NCI-H1092 treated with DMSO at 0.1 percent for 48 hours (cell line): ENCODE measurements at places on chromosomes 3 and 15.

DNA sequence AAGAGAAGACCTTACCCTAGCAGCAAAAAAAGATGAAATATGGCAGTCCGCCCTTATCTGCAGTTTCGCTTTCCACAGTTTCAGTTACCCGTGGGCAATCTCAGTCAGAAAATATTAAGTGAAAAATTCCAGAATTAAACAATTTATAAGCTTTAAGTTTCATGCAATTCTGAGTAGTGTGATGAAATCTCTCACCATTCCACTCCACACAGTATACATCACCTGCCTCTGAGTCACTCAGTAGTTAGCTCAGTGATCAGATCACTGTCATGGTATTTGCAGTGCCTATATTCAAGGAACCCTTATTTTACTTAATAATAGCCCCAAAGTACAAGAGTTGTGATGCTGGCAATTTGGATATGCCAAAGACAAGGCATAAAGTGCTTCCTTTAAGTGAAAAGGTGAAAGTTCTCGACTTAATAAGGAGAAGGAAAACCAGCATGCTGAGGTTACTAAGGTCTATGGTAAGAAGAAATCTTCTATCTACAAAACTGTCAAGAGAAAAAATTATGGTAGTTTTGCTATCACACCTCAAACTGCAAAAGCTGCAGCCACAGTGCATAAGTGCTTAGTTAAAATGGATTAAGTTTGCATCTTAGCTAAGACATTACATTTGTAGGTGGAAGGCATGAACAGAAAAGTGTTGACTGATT is 48.1 kb downstream of the HSPBAP1 start:
- DNase-seq: no peak

DNA sequence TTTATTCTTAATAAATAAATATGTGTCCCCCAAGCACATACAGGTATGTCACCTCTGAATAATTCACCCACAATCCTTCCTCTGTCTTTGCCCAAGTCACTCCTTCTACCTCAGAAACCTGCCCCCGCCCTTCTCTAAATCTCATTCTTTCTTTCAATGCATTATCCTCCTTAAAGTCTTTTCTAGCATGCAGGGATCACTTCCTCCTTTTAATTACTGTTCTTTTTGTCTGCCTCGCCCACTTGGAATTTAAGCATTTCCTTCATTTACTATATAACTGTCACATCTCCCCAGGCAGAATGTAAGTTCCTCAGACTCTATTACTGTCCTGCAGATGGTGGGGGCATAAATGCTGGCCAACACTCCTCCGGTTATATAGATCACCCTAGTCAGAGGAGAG is 7.8 kb downstream of the CCDC80 start:
- DNase-seq: no peak

GRCh38 chr3:30123224-30123623 is 483.2 kb upstream of the TGFBR2 start:
- no peak for DNase-seq

- DNase-seq: no peak
These were observed 11.7 kb downstream of the IQCF1 start for GRCh38 chr3:51891242-51892039.

DNA sequence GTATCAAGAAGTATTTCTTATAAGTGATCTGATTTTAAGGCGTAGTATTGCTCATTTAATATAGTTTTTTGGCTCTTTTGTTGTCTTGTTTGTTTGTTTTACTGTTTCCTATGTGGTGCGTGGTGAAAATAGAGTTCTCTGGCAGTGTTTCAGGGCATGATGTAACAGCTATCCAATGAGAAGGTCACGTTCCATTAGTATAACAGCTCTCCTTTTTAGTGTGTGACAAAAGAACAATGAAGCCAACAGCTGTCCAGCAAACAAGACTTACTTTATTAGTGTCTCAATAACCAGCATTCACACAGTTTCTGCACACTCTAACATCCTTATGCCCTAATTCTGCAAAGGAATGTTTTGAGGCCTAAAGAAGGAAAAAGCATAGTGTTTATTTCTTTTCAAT is 127.9 kb downstream of the SLC25A26 start:
- no peak for DNase-seq

DNA sequence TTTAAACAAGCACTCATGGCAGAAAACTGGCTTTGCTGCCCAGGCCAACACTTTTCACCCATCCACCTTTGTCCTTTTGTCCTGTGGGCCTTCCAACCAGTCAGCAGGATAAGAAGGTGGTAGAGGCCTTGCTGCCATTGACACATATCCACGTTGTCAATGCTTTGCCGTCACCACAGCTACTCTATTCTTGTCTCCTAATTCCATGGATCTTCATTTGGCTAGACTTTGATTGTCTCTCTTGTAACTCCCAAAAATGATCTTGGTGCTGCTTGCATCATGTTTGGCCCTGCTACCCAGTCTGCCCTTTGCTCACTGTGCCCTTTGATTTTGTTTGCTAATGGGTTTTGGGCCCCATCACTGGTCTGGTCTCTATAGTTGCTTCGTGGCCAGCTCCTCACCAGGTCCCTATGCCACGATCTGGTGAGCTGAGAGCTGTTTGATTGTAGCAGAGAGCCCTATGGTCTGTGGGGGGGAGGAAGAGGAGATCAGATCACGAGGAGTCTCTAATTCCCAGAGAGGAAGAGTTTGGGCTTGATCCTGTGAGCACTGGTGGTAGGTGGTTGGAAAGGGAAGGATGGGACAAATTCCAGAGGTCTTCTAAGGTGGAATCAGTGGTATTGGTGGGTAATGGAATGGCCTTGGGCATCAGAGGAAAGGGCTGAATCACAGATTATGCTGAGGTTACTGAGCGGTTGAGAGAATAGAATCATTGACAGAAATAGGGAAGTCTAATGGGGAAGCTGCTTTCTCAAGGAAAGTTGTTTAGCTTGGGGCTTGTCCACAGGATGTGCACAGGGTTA is 40.3 kb downstream of the ABHD2 start:
- no peak for DNase-seq

DNA sequence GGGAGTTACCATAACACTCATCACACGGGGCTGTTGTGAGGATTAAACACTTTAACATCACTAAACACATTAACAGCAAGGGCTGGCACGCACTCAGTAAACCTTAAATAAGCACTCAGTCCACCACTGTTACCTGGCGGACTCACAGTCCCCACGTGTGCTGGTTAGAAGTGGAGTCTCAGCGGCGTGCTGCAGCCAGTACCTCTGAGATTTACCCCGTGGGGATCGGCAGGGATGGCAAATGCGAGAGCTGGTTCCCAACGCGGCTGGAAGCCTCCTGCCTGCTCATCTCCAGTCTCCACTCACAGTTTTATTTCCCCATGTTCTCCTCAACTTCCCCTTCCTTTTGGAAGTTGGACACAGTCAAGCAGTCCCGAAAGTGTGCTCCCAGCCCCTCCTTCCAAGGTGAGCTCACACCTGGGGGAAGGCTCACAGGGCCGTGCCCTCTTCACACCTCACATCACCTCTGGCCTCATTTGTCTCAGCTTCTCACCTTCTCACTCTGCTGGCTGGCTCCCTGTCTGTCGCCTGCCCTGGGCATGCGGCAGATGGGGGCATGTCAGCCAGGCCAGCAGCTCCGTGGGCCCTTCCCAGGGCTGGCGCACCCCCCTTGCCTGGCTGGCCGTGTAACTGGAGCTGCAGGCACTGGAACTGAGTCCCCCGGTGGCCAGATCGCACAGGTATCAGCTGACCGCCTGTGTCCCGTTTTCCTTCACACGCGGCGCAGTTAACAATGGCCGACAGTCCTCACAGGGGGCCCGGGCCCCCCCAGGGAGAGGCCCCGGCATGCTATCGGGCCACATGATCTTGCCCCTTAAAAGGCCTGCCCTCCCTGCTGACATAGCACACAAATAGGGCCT is 87.1 kb downstream of the WNT7A start:
- no peak for DNase-seq

GRCh38 chr15:88187195-88187594 is 69.3 kb downstream of the NTRK3 start:
- no peak for DNase-seq

DNA sequence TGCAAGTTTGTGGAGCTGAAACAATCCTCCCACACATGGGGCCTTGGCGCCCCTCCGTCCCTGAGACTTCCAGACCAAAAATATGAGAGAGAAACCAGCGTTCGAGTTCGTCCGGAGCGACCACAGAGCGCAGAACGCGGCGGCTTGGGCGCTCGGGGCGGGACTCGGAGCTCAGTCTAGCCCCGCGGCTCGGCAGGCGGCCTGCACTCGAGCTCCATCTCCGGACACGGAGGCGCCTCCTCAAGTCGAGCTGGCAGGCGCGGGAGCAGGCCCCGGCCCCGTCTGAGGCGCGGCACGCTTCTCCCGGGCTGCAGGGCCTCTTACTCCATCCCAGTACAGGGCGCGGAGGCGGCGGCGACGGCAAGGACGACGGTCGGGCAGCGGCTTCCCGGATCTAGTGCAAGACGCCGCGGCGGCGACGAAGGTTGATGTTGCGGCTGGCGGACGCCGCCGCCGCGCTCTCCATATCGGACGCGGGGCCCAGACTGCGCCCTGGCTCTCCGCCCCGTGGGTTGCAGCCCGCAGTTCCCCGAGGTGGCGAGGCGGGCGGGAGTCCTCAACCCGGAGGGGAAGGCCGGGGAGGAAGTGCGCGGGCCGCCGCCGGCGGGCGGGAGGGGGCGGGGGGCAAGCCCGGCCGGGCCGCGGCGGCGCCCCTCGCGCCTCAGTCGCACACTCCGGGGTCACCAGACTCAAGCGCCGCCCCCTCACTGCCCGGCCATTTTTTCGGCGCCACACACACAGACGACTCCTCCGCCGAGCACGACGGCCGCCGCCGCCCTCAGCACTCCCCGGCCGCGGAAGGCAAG is 674 bp downstream of the MSL2 start:
- peak; percentile 82 for DNase-seq

GRCh38 chr3:41106691-41107090 is 92.6 kb upstream of the CTNNB1 start:
- DNase-seq: no peak

DNA sequence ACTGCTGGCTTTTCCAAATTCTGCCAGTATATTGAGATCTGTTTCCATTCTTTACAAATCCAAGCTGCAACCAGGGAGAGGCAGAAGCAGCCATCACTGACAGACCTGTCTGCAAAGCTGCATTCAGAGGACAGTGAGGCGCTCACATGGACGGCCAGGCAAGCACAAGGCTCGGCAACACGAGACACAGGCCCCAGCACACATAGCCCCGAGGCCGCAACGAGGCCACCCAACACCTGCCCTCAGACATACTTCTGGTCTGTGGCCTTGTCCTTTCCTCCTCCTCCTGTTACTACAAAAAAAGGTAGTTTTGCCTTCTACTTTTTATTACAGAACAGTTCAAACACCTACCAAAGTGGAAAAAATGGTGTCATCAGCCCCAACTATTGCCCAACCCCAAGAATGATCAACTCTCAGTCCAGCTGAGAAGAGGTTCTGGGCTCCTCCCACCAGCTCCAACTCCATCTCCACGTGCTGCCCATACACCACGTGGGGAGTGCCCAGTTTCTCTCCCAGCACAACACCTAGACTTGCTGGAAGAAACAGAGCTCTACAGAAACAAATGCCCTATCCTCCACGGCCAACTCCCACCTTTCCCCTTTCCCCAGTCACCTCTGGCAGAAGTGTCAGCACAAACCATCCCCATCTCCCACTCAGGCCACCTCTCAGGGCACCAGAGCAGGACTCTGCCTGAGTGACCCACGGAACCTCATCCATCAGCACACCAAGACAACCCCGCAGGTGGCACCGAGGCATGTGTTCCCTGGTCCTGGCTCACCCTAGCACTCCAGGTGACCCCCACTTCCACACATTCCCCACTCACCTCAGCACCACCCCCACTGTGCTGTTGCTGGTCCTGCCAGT is 7.4 kb downstream of the ZXDC start:
- no peak for DNase-seq

DNA sequence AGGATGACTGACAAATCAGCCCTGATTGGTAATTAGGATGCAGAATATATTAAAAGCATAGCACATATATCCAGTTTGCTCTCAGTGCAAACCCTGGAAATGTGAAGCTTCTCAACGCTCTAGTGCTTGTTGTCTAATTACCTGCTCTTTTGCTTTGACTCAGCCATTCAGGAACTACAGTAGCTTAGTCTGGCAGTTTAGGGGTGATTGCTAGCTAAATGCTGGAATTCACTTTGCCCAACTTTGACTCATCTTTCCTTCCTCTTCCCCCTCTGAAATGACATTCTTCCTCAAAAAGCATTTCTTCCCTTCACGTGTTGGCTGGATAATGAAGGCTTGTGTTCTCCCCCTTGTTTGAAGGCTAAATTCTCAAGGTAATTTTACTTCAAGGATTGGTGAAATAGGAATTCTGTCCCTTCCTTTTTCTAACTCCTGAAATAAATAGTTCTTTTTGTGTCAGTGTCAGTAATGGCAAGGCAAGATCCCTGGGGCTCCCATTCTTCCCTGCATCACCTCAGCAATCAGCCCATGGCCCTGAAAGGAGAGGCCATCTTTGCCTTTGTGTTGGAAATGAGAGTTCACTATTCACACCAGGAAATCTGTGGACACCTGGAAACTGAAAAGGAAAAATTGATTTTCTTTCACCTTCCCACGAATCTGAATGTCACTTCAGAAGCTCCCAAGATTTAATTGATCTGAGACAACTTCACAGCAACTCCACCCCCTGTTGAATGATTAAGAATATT is 103.6 kb downstream of the ECT2 start:
- no peak for DNase-seq

- no peak for DNase-seq
These were observed 14.2 kb upstream of the CLEC3B start for GRCh38 chr3:45011756-45012508.

DNA sequence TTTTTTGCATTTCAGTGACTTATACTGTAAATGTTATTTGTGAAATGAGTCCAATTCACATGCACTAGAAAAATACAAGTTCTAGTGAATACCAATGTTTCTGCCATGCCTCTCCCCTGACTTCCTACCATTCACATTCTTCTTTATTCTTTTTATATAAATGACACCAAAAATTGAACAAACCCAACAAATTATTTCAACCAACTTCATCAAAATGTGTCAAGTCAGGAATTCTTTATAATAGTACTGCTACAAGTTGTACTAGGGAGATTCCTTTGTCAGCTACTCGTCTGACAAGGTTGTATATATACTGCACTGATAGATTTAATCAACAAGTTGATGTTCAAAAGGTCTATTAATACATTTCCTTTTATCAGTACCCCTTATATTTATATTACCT is 3.0 kb downstream of the TBL1XR1 start:
- DNase-seq: no peak

DNA sequence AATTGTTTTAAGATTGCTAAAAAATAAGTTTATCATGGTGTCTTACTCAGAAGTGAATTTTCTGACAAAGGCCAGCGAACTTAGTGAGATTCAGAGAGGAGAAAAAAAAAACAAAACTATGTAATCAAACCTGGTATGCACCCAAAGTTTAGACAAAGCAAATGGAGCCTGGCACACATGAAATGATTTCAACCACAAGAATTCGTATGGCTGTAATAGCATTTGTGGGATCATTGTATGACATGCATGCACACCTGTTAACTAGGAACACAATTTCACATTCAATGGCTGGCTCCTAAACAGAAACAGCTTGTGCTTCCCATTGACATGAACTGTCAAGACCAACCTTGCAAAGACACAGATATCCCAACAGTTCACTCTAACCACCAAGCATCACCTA is 94.6 kb downstream of the ZIC4 start:
- DNase-seq: no peak
